ENCODE measurements at places on chromosomes 12 and 14. TPM values are rescaled to one million over a fixed set of nuclear protein-coding genes. Genes with fewer than 3 reads are reported as not detected.

The CDK2 gene
- 4.5 TPM for total RNA-seq

The FLRT2 gene
- 0.77 TPM for total RNA-seq

The KRT3 gene
- not detected for total RNA-seq

The OVCH1 gene
- total RNA-seq = under 0.01 TPM

The IL26 gene
- not detected for total RNA-seq

The TAS2R19 gene
- total RNA-seq = 3.9 TPM

The CHPT1 gene
- total RNA-seq = 14.4 TPM

The EXOC3L4 gene
- total RNA-seq = 0.32 TPM

The PRH2 gene
- 0.63 TPM for total RNA-seq

The SPIC gene
- not detected for total RNA-seq

The PROX2 gene
- not detected for total RNA-seq

The ADAMTS20 gene
- total RNA-seq = not detected

The RPS6KL1 gene
- 0.47 TPM for total RNA-seq

The ADCY4 gene
- 1.4 TPM for total RNA-seq

The BDKRB1 gene
- 13.4 TPM for total RNA-seq

The STXBP6 gene
- total RNA-seq = 7.6 TPM

The BCL2L14 gene
- not detected for total RNA-seq

The PKP2 gene
- not detected for total RNA-seq

The RDH12 gene
- total RNA-seq = 0.16 TPM

Measured in bronchial smooth muscle cell (primary cell).